ENCODE measurements at places on chromosomes 7 and 10.

DNA sequence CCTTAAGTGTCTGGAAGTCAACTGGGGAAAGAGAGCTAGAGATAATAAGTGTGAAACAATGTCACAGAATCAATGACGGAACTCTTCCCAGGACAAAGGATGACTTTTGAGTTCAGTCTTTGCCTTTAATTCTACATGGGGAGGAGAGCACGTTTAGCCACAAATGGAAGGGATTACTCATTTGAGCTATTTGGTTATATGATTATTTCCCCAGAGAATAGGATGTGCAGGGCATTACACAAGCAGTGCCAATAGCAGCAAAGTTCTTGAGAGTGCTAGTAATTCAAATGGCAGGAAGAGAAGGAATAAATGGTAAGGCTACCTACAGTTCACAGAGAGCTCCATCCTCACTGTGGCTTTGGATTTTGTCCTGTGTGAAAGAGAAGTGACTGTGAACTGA lies 6.0 kb downstream of the EGFR start:
- DNase-seq, result no peak

DNA sequence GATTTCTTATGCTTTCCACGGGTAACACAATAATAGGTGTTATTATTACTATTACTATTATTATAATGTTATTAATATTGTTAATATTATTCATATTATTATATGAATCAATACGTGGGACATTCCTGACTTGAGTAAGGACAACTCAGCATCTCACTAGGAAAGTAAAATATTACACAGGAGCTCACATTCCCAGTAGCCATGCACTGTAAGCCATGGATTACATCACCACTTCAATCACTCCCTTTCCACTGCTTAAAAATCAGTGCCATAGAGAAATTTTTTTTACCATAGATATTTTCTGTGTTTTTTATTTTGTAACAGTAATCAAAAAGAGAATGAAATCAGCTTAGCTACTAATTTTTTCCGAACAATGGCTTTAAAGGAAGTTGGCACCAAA lies 68.5 kb upstream of the DGKI start:
- no peak for DNase-seq

DNA sequence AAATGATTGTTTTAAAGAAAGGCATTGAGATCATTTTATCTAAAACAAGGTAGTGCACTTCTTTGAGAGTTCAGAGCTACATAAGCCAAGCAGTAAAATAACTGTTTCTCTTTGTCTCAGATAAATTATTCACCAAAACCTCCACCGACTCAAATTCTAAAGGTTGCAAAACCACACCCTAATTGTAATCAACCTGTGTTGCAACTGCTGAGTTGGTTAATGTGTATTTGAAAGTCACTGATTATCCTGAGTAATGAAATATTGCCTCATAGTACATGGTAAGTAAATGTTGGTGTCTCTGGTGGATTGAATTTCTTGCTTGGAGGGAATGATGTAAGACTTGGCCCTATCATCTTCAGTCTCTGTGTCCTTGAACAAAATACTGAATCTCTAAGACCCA lies 35.9 kb upstream of the CYP2C9 start:
- DNase-seq, result no peak

DNA sequence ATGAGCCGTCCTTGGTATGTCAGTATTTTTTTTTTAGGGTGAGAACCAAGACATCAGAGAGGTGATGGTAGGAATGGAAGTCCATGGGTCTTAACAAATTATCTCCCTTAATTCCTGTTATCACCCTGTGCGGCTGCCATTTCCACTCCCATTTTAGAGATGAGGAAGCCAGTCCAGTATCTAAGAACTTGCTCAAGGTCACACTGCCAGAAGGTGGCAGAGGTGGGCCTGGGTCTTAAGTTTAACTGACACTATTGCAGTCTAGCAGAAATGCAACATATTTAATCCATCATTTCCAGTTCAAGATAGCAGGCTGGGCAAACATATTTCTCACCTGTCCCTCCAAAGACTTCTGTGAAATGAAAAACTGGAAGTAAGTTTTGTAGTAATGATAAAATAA lies 108.3 kb downstream of the GLI3 start:
- no peak for DNase-seq

GRCh38 chr7:66261941-66262340 lies 56.8 kb downstream of the TPST1 start:
- DNase-seq, result no peak

DNA sequence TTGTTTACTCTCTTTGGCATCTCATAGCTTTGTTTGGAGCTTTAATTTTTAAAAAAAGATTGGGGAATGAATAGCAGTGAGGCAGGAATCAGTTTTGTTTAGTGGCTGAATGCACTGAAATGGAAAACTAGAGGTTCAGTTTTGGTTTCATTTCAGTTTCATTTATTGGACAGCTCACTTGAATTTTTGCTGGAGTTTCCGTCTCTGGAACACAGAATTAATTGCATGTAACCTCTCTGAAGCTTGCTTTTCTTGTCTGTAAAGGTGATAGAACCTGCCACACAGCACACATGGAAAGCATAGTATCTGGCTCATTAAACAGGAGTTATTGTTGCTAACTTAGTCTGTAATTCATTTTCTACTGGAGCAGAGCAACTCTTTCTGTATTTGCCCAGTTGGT lies 7.1 kb downstream of the GRM8 start:
- no peak for DNase-seq

DNA sequence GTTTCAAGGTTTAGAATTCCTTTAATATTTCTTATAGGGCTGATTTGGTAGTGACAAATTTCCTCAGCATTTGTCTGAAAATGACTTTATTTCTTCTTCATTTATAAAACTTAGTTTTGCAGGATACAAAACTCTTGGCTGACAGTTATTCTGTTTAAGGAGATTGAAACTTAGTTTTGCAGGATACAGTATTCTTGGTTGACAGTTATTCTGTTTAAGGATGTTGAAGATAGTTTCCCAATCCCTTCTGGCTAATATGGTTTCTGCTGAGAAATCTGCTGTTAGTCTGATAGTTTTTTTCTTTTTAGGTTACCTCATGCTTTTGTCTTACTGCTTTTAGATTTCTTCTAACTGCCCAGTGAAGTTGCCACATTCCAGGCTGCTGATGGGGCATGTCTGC lies 186.8 kb downstream of the ITGB1 start:
- no peak for DNase-seq

- no peak for DNase-seq
These were observed 29.7 kb downstream of the IMMP2L start for GRCh38 chr7:111532625-111533024.

- DNase-seq, result peak; percentile 37
These were observed 425 bp downstream of the CASD1 start for GRCh38 chr7:94509887-94510581.

GRCh38 chr10:5216801-5217200 lies 20.2 kb downstream of the AKR1C4 start:
- DNase-seq, result no peak

DNA sequence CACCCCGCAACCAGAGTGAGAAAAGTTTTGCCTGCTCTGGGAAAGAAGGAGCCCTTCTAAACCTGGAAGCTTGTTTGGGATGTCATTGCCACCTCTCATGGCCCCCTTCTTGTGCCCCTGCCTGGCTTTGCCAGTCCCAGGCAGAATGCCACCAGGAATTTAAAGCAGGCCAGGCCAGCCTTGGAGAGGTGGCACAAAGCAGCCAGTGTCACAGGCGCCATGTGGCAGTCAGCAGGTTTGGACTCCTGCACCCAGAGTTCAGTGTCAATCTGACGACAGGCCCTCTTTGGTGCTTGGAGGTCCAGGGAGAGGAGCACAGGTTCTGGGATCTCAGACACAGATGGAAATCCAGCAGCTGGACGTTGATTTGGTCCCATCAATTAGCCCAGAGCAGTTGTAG lies 12.7 kb downstream of the HK1 start:
- no peak for DNase-seq

DNA sequence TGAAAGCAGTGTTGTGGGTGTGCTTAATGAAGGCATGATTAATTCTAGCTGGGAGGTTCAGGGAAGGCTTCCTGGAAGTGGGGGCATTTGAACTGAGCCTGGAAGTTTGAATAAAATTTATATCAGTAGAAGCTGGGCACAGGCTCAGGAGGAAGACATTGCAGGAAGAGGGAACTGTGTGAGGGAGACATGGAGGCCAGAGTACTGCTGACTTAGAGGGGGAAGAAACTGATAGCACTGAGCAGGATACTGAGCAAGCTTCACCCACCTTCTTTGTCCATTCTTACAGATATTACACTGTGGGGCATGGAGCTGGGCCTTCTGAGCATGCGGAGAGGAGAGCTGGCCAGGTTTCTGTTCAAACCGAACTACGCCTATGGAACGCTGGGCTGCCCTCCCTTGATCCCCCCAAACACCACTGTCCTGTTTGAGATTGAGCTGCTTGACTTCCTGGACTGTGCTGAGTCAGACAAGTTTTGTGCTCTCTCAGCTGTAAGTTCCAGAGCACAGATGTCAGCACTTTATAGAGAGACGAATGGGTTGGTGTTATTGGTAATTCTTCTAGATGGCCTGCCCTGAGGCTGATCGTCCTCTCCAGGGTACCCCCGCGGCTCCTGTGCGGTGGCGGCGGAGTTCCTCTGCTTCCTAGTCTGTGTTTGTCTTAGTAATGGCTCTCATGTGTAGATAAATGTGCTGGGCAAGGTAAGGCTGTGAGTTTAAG lies 2.1 kb downstream of the FKBP6 start:
- DNase-seq, result no peak

Data from stimulated activated CD8-positive, alpha-beta memory T cell treated with anti-CD3 and anti-CD28 coated beads, Interleukin-15, amount 100 ng/mL, for 24 hours (primary cell).